ENCODE measurements at places on chromosomes 4 and X. TPM values are rescaled to one million over a fixed set of nuclear protein-coding genes. Genes with fewer than 3 reads are reported as not detected.

F8 gene
- total RNA-seq: 4.2 TPM

AR gene
- 0.74 TPM for total RNA-seq

CFP gene
- total RNA-seq: 0.49 TPM

ADGRG4 gene
- not detected for total RNA-seq

F8A1 gene
- total RNA-seq: 2.2 TPM

TMEM35A gene
- total RNA-seq: 74.0 TPM

PNMA5 gene
- 3.0 TPM for total RNA-seq

GAGE12J gene
- total RNA-seq: not detected

FAM149A gene
- 30.5 TPM for total RNA-seq

SLC25A4 gene
- 26.1 TPM for total RNA-seq

SLC7A11 gene
- total RNA-seq: 31.5 TPM

RNF212 gene
- 0.49 TPM for total RNA-seq

SLC30A9 gene
- 92.9 TPM for total RNA-seq

SLC2A9 gene
- 1.7 TPM for total RNA-seq

CLTRN gene
- total RNA-seq: 0.25 TPM

PRKG2 gene
- total RNA-seq: 9.6 TPM

CTSO gene
- total RNA-seq: 5.7 TPM

SPIN2A gene
- 0.74 TPM for total RNA-seq

TRIM61 gene
- total RNA-seq: 0.98 TPM

GAGE1 gene
- not detected for total RNA-seq

SUPT20HL1 gene
- total RNA-seq: not detected

CT45A1 gene
- total RNA-seq: not detected

CLGN gene
- total RNA-seq: 4.2 TPM

PROM1 gene
- total RNA-seq: 107 TPM

C4orf50 gene
- total RNA-seq: 11.3 TPM

ASB5 gene
- 0.25 TPM for total RNA-seq

RGS12 gene
- total RNA-seq: 110 TPM

HPGD gene
- total RNA-seq: 3.0 TPM

SLC9A6 gene
- 99.6 TPM for total RNA-seq

PDGFC gene
- total RNA-seq: 23.4 TPM

KIF4A gene
- 2.5 TPM for total RNA-seq

TMEM150C gene
- total RNA-seq: 66.9 TPM

GSX2 gene
- 1.7 TPM for total RNA-seq

TMPRSS11A gene
- total RNA-seq: not detected

APOO gene
- 25.8 TPM for total RNA-seq

DIAPH2 gene
- 9.3 TPM for total RNA-seq

PAGE5 gene
- total RNA-seq: not detected

YY2 gene
- total RNA-seq: 0.98 TPM

JADE3 gene
- 8.6 TPM for total RNA-seq
